ENCODE measurements at places on chromosomes 6 and 20. TPM values are rescaled to one million over a fixed set of nuclear protein-coding genes. Genes with fewer than 3 reads are reported as not detected.
A peak's percentile ranks its signal among the peaks of the same experiment; 100 is the strongest.

The BPI gene
- total RNA-seq, result not detected

The ARFGAP1 gene
- total RNA-seq, result 51.3 TPM

The GSTA3 gene
- not detected for total RNA-seq

The HFE gene
- total RNA-seq, result 3.8 TPM

The PTK6 gene
- total RNA-seq, result 12.5 TPM

The MYB gene
- 8.3 TPM for total RNA-seq

The POPDC3 gene
- total RNA-seq, result not detected

The C6orf132 gene
- 81.7 TPM for total RNA-seq

The TGM3 gene
- total RNA-seq, result not detected

The LSM2 gene
- total RNA-seq, result 11.0 TPM

The LTV1 gene
- total RNA-seq, result 1.7 TPM

- DNase-seq, result no peak
These were observed 6.3 kb downstream of the TUBB1 start for GRCh38 chr20:59025511-59025910.

DNA sequence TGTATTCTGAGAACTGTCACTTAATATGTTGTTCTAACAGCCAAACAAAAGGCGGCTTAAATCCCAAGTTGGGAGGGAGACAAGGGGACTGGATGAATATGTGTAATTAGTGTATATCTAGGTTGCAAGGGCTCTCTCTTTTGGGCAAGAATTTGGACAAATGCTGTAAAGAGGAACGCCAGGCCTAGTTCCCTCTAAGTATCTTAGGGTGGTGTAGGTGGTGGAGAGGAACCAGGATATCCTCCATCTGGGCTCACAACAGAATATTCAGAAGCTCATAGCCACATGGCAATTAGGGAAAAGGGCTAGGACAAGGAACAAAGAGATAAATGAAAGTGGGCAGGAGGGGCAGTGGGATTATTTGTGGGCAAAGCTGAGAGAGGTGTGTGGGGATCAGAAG is 149.5 kb downstream of the LRFN2 start:
- no peak for DNase-seq

GRCh38 chr6:11645016-11645415 is 107.5 kb downstream of the TMEM170B start:
- DNase-seq, result no peak

DNA sequence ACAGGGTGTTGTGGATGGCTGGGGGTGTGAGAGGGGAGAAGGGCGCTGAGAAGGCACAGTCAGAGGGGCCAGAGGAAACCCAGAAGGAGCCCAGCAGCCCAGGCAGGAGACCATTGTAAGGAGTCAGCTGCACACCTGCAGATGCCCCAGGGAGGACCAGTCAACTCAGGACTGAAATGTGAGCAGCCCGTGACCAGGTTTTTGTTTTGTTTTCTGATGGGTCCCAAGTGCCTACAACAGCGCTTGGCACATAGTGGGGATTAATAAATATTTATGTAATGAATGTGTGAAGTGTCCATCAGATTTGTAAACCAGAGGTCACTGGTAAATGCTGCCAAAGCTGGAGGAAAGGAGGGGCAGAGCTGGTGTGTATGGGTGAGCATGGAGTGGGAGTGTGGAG is 30.2 kb downstream of the TRAM2 start:
- no peak for DNase-seq

GRCh38 chr6:37783856-37784584 is 35.5 kb upstream of the ZFAND3 start:
- DNase-seq, result peak; percentile 28

DNA sequence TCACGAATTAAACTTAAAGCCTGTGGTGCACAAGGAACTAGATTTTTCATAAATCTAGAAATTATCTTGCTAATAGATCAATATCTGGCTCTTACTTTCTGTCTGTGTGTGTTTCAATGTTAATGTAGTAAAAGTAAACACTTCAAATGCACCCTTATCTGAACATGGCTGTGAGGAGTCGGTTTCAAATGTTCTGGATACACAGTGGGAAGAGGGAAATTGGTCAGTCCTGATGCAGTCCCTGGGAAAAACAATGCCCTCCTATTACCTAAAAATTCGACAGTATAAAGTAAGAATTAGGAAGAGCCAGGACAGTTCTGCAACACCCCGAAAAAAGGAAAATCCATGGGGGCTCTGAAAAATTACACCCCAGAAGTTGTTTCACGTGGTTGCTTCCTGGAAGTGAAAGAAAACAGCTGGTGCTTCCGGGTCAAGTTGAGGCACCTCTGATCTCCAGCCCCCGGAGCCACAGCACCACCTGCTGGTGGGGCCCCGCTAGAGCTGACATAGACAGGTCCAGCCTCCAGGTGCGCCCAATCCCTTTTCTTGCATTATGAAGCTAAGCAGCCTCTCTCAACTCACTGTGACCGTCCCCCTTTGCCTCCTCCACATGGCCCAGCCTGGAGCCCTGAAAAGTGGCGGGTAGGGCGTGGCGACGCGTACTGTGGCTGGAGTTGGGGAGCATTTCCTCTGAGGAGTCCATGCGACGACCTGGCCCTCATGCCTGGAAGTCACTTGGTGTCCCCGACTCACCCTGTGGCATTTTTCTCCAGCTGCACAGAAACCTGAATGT is 8.3 kb downstream of the SEMG2 start:
- DNase-seq, result peak; percentile 63

DNA sequence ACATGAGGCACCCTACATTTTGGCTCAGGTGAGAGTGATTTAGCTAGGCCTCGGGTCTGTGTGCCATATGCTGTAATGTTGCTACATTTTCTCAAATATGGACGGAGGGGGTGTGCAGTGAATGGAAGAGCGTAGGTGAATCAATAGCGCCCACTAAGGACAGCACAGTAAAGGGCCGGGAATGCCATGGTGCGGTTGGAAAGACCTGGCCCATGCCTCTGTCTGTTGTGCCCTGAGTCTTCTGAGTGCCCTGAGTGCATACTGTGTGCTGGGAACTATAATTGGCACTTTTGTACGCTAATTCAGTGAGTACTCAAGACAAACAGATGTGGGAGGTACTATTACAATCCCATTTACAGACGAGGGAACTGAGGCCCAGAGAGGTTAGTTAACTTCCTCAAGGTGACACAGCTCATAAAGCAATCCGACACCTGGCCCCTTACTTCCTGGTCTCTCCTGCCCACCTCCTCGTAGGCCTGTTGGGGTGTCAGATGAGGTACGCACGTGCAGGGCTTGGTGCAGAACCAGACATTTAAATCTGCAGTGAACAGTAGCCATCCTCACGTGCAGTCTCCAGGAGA is 17.3 kb downstream of the SLC22A1 start:
- DNase-seq, result no peak

- no peak for DNase-seq
These were observed 2.5 kb upstream of the LSM14B start for GRCh38 chr20:62119591-62120364.

DNA sequence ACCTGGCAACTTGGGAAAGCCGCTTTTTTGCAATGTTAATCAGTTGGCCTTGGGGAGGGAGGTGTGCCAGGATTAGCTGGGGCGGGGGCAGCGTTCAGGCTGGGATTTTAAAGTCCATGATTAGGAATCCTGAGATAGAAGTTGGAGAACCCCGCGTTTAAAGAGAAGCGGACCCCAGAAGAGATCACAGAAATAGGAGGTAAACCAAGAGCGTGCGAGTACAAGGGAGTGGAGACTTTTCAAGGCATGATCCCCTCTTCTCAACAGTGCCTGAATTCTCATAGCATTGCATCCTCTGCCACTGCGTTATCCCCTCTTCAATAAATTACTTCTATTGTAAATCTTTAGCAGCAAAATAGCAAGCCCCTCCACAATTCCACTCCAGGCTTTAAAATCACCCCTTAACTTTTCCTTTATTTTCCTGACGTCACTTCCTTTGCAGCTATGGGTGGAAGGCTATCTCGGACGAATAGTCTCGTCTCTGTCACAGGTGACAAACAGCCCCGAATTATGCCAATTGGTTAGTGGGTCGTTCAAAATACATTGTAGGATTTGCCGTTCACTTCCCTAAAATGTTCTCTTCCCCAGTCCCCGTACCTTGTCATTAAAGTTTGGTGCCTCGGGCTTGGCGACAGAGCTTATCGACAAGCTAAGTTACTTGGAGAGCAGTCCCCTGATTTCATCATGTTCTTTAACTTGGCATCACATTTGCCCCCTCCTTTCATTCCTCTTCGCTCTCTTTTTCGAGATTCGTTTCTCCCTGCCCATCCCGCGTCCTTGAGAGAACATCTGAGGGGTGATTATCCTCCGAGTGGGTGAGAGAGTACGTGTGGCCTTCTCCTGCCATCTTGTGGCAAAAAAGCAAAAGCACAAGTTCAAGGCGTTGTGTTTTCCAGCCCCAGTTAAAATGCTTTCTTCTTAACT is 17.1 kb downstream of the OR2B2 start:
- peak; percentile 94 for DNase-seq

GRCh38 chr6:154595538-154595937 is 85.1 kb upstream of the CNKSR3 start:
- no peak for DNase-seq

- peak; percentile 97 for DNase-seq
These were observed 57.2 kb upstream of the ARID1B start for GRCh38 chr6:156719720-156720563.

DNA sequence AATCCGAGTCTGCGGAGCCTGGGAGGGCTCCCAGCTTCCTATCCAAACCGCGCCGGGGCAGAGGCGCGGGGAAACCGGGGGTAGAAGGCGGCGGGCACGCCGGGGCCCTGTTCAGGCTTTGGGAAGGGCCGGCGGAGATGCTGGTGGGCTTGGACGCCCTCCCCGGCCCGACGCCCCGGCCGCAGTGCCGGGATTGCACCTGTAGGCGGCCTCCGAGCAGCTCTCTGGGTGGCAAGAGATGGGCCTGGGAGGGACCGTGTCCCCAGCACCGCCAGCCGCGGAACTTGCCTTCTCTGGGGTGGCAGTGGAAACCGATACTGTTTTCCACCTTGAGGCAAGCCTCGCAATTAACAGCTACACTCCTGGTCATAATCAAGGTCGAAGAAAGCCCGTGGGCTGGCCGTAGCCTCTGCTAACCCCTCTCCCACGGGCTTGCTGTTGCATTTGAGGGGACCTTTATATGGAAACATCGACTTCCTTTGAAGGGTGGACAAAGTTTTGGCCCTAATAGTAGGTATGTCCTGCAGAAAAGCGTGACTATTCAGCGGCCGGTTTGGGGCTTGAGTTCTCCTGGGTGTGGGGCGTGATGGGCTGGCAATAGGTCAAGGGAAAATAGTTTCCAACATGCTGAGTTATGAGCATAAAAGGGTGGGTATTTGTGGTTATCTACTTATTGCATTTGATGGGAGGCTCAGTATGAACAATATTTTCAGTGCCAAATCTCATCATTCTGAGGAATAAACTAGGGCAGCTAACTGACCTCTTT is 1.1 kb upstream of the JAG1 start:
- DNase-seq, result peak; percentile 84

- peak; percentile 53 for DNase-seq
These were observed 142.2 kb downstream of the NFATC2 start for GRCh38 chr20:51400051-51400926.

DNA sequence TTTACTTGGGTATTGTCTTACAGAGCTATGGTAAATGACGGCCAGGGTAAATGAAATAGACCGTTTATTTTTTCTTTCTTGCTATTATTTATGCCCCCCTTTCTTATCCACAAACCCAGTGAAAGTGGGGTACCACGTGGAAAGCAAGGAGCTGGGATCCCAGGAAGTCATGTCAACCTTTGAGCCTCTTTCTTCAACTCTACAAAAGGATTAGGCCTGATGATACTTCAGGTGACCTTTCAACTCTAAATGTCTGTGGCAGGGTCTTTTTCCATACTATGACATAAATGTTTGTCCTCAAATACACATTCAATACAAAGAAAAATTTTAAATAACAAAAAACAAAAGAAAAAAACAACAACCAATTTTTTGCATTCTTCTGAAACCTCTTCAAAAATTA is 291.4 kb downstream of the ADGB start:
- no peak for DNase-seq

DNA sequence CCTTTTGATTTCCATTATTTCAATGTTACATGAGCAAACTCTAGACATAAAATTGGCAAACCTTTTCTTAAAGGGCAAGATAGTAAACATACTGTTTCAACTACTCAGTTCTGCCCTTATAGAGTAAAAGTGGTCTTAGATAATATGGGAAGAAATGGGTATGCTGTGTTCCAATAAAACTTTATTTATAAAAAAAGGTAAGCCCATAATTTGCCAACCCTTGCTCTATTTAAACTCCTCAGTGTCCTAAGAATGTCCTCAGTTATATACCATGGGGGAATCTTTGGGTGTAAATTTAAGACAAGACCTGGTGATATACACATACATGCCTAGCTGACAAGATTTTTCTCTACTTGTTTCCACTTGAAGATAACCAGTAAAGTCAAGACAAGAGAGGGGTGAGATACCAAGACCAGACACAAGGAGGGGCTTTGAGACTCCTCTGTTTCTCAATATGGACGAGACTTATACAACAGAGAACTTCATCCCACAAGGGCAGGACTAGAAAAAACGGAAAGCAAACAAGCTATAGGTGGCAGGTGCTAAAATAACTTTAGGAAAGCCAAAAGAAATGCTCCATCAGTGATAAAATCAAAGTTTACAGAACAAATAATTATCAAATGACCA is 10.5 kb downstream of the SNX3 start:
- no peak for DNase-seq

DNA sequence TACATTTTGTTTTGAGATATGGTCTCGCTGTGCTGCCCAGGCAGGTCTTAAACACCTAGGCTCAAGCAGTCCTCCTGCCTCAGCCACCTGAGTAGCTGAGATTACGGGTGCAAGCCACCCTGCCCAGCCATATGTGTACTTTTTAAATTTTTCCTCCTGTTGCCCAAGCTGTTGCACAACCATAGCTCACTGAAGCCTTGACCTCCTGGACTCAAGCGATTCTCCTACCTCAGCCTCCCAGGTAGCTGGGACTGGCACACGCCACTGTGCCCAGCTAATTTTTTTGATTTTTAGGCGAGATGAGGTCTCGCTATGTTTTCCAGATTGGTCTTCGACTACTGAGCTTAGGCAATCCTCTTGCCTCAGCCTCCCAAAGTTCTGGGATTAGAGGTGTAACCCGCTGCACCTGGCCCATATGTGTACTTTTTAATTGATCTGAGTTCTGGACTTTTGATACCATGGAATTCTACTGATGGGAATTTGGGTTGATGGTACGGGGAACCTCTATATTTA is 44.9 kb downstream of the ITCH start:
- DNase-seq, result no peak

- no peak for DNase-seq
These were observed 129.9 kb downstream of the MRPL14 start for GRCh38 chr6:43997345-43997677.

- DNase-seq, result no peak
These were observed 864.5 kb upstream of the MAN1A1 start for GRCh38 chr6:120214088-120214499.

- no peak for DNase-seq
These were observed 86.3 kb upstream of the FERMT1 start for GRCh38 chr20:6209093-6209492.

DNA sequence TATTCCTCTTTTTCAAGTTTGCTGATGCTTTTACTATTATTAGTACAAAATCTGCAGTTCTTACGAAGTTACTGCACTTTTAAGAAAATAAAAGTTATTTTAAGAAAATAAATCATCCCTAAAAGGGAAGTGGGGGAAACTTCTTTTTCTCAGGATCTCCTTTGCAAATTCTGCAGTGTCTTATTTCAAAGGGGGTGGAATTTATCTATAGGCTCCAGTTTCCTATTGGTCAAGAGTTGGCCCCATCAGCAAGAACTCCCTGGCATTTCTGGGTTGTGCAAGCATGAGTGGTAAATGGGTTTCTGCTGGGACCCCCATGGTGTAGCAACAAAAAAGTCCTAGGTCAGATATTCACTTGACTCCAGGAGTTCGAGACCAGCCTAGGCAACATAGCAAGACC is 136.3 kb upstream of the PRDM1 start:
- no peak for DNase-seq

- DNase-seq, result no peak
These were observed 76.2 kb downstream of the ATXN1 start for GRCh38 chr6:16684896-16685554.
